Right kidney (tissue), 9 donors: ENCODE measurements at places on chromosomes 3 and 15.

DNA sequence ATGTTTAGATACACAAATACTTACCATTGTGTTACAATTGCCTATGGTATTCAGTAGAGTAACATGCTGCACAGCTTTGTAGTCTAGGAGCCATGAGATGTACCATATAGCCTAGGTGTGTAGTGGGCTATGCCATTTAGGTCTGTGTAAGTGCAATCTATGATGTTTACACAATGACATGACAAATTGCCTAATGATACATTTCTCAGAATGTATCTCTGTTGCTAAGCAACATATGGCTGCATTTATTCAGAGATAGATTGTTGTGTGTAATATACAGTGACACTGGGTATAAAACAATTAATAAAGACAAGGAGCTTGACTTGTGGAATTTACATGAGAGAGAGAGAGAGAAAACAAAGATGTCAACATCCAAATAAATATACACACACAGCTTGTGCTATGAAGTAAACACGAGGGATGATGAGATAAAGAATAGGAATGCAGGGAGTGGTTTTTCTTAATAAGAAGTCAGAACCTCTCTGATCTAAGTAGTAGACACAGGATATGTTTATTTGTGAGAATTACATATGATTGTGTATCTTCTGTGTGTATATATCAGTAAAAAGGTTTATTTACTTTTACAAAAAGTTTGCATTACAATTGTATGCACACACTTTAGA lies 110.0 kb downstream of the KCNAB1 start:
- DNase-seq: no peak

DNA sequence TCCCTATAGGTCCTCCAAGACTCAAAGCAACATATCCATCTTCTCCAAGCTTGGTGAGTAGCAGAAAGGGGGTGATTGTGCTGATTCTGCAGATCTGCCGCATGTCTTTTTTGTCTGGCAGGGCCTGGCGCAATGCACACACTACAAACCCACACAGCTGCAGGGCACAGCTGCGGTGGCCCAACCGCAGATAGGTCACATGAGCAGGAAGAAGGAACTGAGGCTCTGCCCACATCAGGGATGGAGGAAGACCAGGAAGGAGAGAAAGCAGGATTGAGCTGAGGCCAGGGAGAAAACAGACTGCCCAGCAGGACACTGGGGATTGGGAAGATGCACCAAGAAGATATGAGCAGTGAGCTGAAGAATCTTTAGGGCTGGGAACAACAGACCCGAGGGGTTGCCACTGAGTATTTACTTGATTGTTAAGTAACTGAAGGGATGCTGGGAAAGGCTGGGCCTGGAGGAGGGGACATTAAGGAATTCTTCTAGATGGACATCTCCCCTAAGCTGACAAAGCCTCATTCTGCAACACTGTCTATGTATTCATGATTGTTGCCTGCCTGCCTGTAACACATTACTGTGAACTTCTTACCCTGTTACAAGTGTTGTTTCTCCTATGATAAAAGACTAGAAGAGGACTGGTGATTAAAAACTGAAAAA lies 126.7 kb downstream of the MYLK start:
- no peak for DNase-seq

DNA sequence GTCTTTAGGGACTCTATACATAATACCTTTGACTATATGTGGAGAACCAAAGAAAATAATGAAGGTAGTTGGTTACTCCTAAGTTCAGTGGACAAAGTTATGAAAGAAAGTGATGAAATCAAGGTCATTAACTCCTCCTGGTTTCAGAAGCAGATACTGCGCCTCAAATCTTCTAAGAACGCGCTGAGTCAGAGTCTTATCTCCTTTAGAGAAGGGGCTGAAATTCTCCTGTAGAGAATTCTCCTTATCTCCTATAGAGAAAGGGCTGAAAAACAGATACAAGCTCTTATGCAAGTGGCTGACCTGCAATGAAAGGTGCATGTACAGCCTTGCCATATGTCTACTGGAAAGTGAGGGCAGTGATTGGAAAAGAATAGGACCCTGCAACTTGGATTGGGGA lies 824.2 kb downstream of the NSUN3 start:
- DNase-seq: no peak

DNA sequence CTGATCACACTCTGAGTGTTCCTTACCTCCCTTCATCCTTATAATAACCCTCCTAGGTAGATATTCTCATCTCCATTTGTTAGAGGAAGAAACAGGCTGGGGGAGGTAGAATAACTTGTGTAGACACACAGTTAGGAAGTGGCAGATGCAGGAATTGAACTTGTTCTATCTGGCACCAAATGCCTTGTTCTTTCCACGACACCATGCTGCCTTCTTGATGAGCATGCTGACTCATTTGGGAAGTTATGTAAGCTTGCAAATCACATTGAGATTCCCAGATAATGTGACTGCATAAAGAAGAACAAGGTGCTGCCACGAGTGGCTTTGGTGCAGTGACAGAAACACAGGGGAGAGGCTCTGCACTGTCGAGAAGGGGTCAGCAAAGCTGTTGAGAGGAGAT lies 27.5 kb upstream of the NDUFB4 start:
- no peak for DNase-seq
